ENCODE measurements at places on chromosomes 3 and 15.

DNA sequence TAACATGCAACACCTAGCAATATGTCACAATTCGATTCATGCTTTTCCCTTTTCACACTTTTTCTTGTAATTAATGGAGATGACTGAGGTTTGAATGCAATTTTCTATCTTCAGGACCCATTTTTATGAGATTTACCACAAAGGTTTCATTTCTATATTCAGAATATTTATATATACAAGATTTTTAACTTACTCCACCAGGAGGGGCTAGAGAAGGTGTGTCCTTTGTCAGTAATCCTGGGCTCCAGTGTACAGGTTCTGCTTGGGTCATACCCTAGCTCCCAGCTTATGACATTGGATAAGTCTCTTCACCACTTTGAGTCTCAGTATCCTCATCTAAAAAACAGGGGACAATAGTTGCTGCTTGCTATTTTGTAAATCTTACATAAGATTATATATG is 95.7 kb upstream of the SLC24A5 start:
- no peak for DNase-seq

DNA sequence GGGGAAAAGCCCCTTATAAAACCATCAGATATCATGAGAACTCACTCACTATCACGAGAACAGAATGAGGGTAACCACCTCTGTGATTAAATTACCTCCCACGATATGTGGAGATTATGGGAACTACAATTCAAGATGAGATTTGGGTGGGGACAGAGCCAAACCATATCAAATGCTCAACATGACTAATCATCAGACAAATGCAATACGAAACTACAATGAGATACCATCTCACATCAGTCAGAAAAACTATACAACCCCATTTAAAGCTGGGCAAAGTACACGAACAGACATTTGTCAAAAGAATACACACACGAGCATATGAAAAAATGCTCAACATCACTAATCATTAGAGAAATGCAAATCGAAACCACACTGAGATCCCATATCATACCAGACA is 67.7 kb downstream of the SCAPER start:
- no peak for DNase-seq

GRCh38 chr3:57268416-57268815 is 24.1 kb downstream of the ASB14 start:
- DNase-seq, result no peak

- DNase-seq, result peak; percentile 57
Measured at GRCh38 chr3:133574260-133574881, 885 bp downstream of the CDV3 start.

DNA sequence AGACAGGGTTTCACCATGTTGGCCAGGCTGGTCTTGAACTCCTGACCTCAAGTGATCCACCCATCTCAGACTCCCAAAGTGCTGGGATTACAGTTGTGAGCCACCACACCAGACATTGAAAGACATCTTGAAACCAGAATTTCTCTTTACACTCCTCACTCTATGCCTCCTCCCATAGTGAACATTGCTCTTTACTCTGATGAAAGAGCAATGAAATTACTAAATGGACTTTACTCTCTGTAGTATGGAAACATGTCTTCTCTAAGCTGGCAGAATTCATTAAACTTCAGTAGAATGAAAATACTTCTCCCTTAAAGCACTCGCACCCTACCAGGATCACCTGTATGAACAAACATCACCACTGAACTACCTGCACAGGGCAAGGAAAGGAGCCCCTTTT is 27.8 kb upstream of the TFG start:
- DNase-seq, result no peak

DNA sequence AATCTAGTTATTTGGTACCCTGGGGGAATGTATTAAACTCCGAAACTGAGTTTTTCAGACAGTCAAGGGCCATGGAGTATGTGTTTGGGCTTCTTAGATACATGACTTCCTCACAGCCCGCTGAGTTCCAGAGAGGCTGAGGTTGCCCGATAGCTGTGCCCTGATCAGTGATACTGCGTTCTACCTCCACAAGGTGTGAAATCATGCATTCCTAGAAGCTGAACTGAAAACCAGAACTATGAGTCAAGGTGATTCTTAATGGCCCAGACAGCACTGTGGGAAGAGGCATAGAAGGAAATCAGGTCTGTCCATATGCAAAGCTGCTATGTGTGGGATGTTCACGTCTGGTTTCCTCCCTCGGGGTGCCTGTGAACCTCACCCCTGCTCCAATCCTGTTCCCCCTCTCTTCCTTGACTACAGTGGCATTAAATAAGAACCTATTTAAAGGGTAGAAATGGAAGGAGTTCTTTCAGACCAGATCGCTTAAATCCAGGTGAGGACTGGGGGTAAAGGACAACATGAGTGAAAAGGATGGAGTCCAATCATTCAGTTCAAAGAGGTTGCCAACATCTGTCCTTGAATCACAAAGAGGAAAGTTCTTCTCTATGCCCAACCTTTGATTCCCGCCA is 74.3 kb downstream of the MYO1E start:
- DNase-seq, result no peak

DNA sequence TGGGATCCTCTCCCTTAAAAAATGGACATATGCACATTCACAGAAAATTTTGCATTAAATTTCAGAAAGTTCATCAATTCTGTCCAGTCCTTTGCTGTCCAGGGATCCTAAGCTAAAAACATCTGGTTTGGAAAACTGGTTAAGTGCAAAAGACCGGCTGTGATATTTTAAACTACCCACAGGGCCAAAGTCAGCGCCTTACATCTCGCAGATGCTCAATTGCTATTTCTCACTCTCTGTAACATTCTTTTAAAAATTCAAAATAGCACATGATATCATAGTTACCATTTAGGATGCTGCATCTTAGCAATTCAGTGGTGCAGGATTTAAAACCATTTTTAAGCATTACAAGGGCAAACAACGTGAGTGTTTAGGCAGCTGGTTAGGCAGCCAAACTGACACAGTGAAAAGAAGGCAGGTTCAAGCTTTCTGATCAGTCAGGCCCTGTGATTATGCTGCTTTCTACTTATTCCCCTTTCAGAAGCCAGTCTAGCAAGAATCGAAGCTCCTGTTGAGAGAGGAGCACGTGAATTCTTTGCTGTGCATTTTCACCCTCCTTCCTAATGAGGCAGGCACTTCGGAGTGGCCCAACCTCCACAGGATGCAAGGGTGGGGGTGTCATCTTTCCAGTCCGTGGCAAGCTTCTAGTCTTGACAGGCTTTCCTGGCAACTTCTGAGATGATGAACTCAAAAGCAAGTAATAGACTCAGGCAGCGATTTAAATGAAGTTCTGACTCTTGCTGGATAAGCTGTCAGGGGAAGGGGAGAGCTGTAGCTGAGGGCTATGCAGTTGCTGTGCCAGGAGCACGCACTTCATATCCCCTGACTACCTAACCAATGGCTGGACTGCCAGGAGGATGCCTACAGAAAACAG is 8.8 kb downstream of the PRICKLE2 start:
- DNase-seq, result no peak

GRCh38 chr15:101050623-101051290 is 131.6 kb downstream of the LRRK1 start:
- no peak for DNase-seq

DNA sequence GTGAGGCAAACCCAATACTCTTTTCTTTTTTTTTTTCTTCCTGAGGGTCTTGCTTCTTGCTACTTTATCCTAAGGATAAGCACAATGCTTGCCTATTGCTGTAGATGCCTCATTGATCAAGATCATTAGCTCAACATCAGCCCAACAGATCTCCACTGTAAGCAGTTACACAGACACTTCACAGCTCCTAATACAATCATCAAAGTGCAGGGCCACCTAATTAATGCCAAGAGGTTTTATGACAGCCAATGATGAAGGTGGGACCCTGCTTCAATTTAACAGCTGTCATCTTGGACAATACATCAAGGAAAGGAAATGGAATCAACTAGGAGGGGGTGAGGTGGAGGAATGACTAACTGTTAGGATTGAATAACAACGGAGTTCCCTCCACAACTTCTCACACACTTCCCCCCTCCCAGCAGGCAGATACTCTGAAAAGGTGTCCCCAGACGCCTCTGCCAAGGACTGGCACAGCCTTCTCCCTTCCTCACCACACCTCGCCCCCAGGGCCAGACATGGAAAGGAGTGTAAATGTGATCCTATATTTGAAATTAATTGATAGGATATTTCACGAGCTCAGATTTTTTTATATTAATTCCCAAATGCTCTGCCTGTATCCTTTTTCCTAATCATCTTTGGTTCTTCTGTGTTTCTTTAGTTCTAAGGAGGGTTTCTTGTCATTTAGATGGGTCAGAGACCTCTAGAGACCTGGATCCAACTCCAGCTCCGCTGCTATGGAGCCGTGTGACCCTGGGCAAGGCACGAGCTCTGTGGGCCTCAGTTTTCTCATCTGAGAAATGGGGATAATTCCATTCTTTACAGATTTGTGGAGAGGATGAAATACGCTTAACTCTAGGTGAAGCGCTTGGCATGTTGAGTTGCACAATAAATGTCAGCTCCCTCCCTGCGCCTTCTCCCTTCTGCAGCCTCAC is 1.2 kb downstream of the DCLK3 start:
- no peak for DNase-seq

DNA sequence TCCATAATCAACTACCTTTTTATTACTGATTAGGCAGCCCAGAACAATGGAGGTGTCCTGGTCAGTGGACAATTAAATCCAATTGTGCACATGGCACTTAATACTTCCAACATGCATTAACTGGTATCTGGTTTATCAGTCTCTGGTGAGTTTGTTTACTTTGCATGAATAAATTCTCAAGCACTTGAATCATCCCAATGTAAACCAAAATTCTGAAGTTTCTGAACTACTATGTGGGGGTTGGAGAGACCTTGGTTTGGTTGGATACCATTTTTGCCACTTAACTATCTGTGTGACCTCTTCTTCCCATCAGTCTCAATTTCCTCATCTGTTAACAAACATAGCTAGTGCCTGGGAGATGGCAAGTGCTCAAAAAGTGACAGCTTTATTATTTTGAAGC is 70.5 kb upstream of the MAP4 start:
- no peak for DNase-seq

DNA sequence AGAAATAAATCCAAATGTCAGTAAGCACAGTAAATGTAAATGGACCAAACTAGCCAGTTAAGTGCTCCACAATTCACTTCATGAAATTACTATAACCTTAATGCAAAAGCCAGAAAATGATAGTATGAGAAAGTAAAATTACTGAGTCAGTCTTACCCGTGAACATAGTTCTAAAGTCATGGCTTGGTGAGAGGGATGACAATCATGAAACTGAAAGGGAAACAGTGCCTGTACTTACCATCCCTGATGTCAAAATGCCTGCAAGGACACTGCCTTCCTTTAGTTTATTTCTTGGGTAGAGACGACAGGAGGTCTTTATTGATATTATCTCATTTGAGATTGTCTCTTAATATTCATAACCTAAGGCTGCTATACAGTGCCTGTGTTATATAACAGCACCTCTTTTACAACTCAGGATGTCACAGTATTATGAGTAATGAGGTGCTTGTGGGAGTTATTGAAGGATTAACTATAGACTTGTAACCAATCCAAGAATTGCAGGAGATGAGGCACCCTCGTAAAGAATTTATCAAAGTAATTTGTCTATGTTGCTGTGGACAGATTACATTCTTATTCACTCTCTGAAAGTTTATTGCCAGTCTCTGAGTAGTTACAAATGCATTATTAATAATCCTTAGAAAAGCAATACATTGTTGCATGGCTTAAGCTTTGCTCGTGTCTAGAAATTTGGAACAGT is 142.9 kb upstream of the BFSP2 start:
- no peak for DNase-seq

- no peak for DNase-seq
Measured at GRCh38 chr3:64463981-64464380, 223.8 kb downstream of the ADAMTS9 start.

DNA sequence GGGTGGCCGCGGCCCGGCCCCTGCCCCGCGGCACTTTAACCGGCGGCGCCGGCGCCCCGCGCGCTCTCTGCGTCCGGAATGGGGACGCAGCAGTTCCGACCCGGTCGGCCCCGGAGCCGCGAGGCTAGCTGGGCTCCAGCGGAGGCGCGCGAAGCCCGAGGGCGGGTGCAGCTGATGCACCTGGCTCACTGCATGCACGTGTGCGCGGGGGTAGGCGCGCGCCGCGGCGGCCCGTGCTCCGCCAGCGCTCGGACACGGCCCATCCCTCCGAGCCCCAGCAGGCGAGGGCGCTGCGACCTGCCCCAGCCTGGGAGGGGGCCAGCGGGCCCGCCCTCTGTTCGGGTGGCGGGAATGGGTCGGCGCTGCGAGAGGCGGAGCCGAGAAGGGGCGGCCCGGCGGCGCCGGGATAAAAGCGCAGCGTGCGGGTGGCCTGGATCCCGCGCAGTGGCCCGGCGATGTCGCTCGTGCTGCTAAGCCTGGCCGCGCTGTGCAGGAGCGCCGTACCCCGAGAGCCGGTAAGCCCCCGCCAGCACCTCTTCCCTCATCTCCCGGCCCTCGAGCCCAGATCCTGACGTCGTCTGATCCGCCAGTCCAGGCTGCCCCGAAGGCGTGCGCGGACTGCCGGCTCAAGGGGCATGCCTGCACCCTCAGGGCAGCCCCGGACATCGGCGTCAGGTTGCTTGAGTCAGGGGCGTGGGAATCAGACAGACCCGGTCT is at the start of the genes CHDH and IL17RB:
Gene CHDH (minus strand): TSS at position 286 of the 717 bp plus-strand sequence. CDS start 22,411 bp downstream, outside the sequence.
Gene IL17RB (plus strand): TSS at position 435 of the 717 bp plus-strand sequence. CDS start 21 bp downstream, at position 456.
- DNase-seq, result no peak

GRCh38 chr3:36192901-36193300 is 187.4 kb upstream of the STAC start:
- no peak for DNase-seq

DNA sequence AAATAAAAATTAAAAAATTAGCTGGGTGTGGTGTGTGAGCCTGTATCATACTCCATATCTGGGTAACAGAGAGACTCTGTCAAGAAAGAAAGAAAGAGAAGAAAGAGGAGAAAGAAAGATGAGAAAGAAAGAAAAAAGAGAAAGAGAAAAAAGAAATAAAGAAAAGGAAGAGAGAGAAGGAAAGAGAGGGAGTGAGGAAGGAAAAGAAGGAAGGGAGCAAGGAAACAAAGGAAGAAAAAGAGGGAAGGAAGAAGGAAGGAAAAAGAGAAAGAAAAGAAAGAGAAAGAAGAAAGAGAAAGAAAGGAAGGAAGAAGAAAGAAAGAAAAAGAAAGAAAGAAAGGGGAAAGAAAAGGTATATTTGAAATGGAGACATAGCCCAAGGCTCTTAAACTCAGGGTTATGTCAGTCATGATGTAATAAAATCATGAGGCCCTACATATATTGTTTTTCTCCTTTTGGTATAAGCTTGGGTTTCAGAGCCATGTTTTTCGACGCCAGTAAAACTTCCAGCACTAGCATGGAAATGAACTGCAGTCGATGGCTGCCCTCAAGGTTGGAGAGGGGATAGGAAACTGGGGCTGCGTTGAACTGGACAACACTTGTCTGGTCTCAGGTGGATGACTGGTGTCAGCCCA is 38.0 kb upstream of the RFTN1 start:
- no peak for DNase-seq

GRCh38 chr15:33508703-33509102 is 197.9 kb downstream of the RYR3 start:
- no peak for DNase-seq

- no peak for DNase-seq
Measured at GRCh38 chr15:80703965-80704364, 8.9 kb downstream of the ABHD17C start.

DNA sequence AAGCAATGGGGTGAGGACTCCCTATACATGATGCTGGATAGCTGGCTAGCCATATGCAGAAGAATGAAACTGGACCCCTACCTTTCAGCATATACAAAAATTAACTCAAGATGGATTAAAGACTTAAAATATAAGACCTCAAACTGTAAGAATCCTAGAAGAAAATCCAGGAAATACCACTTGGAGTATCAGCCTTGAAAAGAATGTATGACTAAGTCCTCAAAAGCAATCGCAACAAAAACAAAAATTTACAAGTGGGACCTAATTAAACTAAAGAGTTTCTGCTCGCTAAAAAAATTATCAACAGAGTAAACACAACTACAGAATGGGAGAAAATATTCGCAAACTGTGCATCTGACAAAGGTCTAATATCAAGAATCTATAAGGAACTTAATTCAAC is 94.3 kb downstream of the XRN1 start:
- no peak for DNase-seq

Measured in activated CD4-positive, alpha-beta T cell treated with anti-CD3 and anti-CD28 coated beads for 1 hour (primary cell).